ENCODE measurements at places on chromosomes 6 and 20.

DNA sequence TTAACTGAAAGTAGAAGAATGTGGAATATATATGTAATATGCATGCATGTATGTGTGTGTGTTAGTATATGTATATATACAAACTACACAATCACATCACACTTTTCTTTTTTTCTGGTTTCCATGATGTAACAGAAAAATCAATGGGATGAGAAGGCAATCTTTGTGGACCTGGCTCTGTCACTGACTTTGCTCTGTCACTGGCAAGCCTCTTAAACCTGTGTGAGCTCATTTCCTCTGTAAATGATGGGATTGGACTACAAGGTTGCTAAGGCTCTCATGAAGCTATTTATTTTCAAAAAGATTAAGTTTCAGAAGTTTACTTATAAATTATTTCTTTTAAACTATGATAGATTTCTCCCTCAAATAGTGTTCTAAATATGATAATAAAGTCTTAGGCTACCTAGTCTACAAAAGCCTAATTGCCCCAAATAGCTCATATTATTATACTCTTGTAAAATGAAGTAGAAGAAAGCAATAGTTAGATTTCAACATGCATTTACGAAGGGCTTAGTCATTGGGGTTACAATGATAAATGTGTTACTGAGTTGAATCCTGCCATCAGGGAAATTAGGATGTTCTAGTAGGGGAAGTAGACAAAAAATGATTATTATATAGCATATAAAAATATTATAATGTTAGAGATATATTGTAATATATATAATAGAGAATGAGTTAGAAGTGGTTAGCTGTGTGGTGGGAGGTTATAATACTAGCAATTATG is 129.3 kb downstream of the AFG1L start:
- no peak for DNase-seq

- no peak for DNase-seq
Measured at GRCh38 chr6:144469144-144469575, 184.0 kb downstream of the UTRN start.

DNA sequence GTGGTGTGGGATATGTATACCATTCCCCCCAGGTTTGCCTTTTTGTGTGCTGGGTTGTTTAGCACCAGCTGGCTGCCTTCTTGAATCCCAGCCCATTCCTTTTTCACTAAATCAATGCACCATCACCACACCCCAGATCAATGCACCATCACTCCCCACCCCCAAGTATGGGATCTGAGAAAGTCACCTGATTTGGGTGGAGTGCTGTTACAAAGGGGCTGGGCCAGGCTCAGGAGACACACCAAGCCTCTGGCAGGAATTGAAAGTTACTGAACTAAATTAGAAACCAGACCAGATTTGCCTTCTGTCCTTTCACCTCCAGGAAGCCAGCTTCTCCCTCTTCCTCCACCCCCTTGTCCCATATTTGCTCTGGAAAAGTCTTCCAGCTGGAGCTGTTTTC is 19.6 kb upstream of the PKHD1 start:
- DNase-seq = no peak

- no peak for DNase-seq
Measured at GRCh38 chr6:122871079-122871478, 82.0 kb downstream of the SMPDL3A start.

GRCh38 chr6:3518356-3519190 is 61.7 kb upstream of the SLC22A23 start:
- DNase-seq = no peak

GRCh38 chr6:68640491-68640835 is 5.4 kb downstream of the ADGRB3 start:
- DNase-seq = no peak

DNA sequence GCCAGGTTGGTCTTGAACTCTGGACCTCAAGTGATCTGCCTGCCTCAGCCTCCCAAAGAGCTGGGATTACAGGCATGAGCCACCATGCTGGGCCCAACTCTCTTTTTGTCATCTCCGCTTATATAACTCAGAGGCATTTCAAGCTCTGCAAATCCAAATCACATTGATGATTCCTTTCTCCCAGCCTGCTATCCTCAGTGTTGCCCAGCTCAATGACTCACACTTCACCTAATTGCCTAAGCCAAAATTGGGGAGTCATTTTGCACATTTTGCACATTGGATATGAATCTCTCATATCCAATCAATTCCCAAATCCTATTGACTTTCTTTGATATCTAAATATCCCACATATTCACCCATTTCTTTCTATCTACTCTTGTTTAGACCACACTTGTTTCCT is 3.9 kb downstream of the UTRN start:
- no peak for DNase-seq

- no peak for DNase-seq
Measured at GRCh38 chr6:138099832-138100231, 7.4 kb downstream of the PERP start.

DNA sequence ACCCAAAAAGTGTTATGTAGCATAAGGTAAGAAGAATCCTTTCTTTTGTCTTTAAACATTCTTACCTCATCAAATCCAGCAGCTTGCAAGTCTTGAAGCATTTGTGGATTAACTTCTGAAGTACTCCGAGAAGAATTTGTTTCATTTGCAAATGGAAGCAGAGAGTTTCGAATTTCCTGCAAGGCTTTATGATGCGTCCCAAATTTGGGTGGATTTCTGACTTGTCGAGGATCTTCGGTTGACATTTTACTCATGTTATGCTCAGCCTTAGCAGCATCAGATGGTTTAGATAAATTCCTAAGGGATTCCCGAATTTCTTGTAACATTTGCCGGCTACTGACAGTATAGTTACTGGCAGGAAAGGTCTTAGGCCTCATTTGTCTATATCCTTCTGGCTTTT is 16.2 kb downstream of the LATS1 start:
- no peak for DNase-seq

DNA sequence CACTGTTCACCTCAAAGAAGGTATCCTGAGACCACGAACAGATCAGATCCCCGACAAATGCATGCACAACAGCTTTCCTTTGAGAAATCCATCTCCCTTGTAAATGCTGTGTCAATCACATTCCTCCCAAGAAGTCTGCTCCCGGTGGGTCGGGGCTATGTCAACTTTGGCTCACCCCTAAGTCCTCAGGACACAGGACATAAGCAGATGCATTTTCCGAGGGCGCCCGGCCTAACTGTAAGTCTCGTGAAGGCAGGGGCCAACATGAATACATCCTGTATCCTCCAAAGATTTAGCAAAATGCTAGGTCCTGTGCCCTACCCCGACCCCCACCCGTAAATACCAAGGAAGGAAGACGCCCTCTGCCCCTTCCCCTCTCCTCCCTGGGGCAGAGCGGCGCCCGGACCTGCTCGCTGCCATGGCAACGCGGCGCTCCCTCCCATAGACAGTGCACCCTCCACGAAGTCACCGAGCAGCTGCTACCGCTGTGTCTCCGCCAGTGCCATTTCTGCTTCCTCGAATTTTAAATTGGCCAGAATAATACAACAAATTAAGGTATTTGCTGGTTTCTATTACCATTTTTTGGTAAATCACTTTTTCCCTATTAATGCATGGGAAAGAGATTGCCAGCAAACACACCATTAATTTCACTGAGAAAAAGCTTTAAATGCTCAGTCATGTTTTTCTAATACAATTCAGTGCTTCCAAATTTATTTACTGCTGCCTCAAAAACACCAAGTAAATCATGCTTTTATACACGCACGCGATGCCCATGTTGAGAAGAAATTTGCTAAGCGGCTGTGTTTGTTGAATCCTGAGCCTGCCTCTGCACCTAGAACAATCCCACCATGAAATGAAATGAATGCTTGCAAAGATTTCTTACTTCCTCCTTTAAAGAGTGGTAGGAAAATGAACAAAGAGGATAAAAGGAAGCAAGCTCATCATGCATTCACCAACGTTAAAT is 100.6 kb downstream of the PCSK2 start:
- DNase-seq = no peak

DNA sequence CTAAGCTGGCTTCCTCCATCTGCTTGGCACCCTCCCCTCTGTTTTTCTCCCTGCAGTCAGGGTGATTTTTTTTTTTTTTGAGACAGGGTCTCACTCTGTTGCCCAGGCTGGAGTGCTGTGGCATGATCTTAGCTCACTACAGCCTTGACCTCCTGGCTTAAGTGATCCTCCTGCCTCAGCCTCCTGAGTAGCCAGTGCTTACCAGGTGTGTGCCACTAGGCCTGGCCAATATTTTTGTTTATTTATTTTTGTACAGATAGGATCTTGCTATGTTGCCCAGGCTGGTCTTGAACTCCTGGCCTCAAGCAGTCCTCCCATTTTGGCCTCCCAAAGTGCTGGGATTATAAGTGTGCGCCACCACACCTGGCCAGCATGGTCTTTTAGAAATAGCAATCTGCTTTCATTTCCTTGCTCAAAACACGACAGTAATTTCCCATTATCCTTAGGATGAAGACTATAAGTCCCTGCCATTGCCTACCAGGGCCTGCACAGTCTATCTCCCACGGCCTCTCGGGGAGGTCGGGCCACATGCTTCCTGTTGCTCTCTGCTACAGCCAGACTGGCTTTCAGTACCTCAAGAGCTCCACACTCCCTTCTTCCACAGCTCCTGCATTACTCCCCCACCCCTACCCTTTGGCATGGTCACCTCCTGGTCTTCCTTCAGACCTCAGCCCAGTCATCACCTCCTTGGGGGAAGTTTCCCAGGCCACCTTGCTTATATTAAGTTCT is 11.1 kb upstream of the CD164 start:
- no peak for DNase-seq

- no peak for DNase-seq
Measured at GRCh38 chr20:24381886-24382285, 87.5 kb upstream of the SYNDIG1 start.

- DNase-seq = no peak
Measured at GRCh38 chr6:36593569-36594028, 563 bp upstream of the SRSF3 start.

GRCh38 chr6:12084681-12085080 is 72.6 kb downstream of the HIVEP1 start:
- DNase-seq = no peak

Measured in stimulated activated CD8-positive, alpha-beta memory T cell treated with anti-CD3 and anti-CD28 coated beads, Interleukin-7, amount 100 ng/mL, for 24 hours (primary cell).